Stimulated activated CD8-positive, alpha-beta memory T cell treated with anti-CD3 and anti-CD28 coated beads, Interleukin-2, amount 100 ng/mL, for 1 hour (primary cell): ENCODE measurements at places on chromosomes 2 and 18.

- no peak for DNase-seq
Observed at GRCh38 chr18:43578211-43578610, 300.9 kb upstream of the SYT4 start.

- DNase-seq: no peak
Observed at GRCh38 chr2:108593547-108594098, 59.4 kb downstream of the LIMS1 start.

DNA sequence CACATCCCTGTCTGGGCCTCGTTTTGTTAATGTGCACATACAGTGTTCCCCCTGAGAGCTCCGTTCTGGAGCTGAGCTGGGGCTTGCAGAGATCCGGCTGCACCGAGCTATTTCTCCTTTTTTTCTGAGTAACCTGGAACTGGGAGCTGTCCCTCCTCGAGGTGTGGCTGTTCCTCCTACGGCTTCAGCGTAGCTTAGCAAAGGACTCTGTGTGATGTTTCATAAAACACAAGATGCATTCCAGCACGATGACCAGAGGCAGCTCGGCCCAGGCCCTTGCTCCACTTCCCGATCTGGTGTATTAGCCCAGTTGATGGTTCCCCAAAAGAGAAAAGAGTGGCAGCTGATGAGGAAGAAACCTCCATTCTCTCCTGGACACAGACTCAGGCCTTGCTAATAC lies 103.0 kb downstream of the FAM210A start:
- DNase-seq: no peak

DNA sequence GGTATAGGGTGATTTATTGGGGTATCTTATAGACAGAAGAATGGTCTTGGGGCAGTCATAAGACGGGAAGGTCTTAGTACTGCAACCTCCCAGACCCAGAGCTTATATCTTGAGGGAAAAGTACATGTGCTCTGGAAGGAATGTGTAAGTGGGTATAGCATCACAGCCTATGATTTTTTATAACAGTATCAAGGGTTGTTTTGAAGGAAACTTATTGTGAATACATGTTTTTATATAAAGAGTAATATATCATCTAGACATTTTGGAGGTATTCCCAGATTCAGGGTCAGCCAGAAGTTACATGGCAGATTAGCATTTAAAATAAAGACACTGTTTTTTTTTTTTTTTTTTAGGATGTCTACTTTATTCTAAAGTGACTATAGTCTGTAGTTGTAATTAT lies 47.6 kb upstream of the STON1 start:
- no peak for DNase-seq

DNA sequence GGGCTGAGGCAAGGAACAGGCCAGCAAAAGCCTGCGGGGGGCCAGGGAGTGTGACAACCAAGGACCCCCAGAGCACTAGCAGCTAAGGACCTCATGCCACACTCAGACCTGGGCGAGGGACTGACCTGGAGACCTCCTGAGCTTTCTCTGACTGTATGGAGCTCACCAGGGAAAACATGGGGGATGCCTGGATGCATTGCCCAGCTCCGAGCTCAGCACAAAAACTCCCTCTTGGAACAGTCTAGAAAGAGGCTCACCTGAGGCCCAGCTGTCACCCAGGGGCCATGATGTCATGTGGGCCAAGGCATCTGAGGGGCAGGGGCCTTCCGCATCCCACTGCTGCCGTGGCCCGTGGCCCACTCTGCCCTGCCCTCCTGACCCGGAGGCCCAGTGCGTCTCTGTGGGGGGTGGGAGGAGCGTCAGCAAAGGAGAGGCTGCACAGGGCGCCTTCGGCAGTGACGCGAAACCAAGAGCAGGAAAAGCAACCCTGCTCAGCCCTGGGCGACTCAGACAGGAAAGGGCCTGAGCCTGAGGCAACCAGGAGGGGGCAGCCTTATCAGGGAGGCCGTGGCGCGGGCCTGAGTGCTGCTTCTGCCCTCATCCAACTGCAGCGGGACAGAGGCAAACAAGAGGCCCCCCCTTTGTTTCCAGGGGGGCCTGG lies 57.3 kb upstream of the ALPP start:
- no peak for DNase-seq

GRCh38 chr2:38262069-38262871 lies 114.8 kb downstream of the ATL2 start:
- no peak for DNase-seq

DNA sequence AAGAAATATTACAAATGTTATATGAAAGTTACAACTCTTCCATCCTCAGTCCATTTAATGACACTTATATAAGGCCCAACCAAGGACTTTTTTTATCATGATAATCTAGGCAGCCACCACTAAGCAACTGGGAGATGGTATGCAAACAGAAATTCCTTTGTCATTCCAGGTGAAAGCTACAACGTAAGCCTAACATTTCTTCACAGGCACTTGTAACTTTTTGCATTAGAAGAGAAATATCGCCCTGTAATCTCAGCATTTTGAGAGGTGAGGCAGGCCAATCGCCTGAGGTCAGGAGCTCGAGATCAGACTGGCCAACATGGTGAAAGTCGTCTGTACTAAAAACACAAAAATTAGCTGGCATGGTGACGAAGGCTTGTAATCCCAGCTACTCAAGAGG lies 581.2 kb upstream of the SLC8A1 start:
- DNase-seq: no peak

- DNase-seq: no peak
Observed at GRCh38 chr2:16507655-16508489, 157.8 kb downstream of the CYRIA start.

- no peak for DNase-seq
Observed at GRCh38 chr18:6879508-6880195, 150.1 kb downstream of the ARHGAP28 start.

- DNase-seq: no peak
Observed at GRCh38 chr2:219706823-219707281, 79.4 kb downstream of the SLC4A3 start.

GRCh38 chr2:128300151-128301020 lies 18.3 kb downstream of the HS6ST1 start:
- no peak for DNase-seq

GRCh38 chr18:79772865-79773696 lies 24.7 kb upstream of the KCNG2 start:
- DNase-seq: no peak

DNA sequence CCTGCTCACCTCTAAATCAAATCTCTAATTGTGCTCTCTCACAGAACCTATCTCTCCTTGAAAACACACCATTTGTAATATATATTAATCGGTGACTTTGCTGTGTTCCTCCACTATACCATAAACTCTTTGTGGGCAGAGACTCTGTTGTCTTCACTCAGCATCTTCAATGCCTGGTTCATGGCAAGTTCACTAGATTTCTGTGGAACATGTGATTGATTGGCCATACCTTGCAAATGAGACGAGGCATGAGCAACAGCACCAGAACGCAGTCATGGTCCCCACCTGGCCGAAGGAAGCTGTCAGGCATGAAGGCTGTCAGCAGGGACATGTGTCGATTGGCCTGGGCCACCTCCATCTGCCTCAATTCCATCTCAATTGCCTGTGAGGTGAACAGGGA lies 11.6 kb downstream of the DCTN1 start:
- DNase-seq: no peak
